ENCODE measurements at places on chromosomes 4 and X. TPM values are rescaled to one million over a fixed set of nuclear protein-coding genes. Genes with fewer than 3 reads are reported as not detected.

The CHRDL1 gene
- total RNA-seq, result 3.3 TPM

The DTHD1 gene
- total RNA-seq, result 0.09 TPM

DNA sequence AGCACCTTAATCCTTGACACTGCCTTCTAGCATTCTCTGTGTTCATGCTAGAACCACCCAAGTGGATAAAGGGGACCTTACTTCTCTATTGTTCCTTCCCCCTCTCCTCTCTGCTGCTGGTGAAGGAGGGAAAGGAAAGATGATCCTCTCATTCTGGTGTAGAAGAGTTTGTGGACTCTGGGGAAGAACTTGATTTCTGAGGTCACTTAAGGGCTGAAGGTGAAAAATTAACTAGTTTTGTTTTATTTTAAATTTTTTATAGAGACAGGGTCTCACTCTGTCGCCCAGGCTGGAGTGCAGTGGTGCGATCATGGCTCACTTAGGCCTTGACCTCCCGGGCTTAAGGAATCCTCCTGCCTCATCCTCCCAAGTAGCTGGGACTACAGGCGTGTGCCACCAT is 29.8 kb downstream of the SMS start:
- DNase-seq, result no peak
- no peaks in the 10 kb centered on the region for H3K27me3 ChIP-seq
- peaks cover 9% of the 10 kb centered on the region for H3K36me3 ChIP-seq
- no peak overlapping the region for H3K4me3 ChIP-seq
- peaks cover 3% of the 10 kb centered on the region for H3K4me1 ChIP-seq
- no peak overlapping the region for H3K27ac ChIP-seq

DNA sequence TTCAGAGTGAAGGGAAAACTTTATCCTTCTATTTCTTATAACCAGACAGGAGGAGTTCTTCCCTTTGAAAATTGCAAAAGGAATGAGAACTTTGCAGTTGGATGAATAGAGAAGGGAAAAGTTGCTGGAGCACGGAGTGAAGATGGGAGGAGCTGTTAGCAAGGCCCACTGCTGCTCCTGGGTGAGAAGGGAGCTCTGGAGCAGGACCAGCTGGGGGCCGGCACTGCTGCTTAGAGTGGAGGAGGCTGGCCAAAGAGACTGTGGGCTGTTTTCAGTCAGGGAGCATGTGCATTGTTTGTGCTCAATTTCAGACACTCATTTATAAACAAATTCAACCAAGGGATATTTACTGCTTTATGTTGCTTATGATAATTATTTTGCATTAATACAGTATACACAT is 164.2 kb downstream of the STIM2 start:
- H3K36me3 ChIP-seq, result peaks cover 17% of the 10 kb centered on the region
- no peak for DNase-seq
- no peaks in the 10 kb centered on the region for H3K4me1 ChIP-seq
- no peaks in the 10 kb centered on the region for H3K27me3 ChIP-seq

DNA sequence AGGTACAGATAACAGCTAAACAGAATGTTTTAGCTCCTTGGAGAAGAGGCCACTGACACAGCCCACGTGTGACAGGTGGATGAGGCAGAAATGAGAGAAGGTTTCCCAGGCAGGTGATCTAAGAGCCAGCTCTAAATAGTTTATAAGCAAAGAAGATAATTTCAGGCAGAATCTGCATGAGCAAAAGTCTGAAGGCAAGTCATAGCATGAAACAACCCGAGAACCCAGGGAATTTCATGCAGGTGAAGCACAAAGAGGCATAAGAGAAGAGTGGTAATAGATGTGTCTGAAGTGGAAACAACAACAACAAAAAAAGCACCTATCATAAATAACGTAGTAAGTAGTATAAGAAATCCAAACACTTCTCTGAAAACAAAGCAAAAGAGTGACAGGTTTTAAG is 275.8 kb upstream of the CPEB2 start:
- H3K4me1 ChIP-seq, result no peaks in the 10 kb centered on the region
- no peaks in the 10 kb centered on the region for H3K27me3 ChIP-seq
- H3K4me3 ChIP-seq, result no peak overlapping the region
- peak overlapping the region; percentile 68 for H3K27ac ChIP-seq

GRCh38 chr4:6492027-6492590 is 19.7 kb upstream of the PPP2R2C start:
- H3K36me3 ChIP-seq, result no peaks in the 10 kb centered on the region
- DNase-seq, result no peak
- H3K4me1 ChIP-seq, result no peaks in the 10 kb centered on the region
- no peak overlapping the region for H3K4me3 ChIP-seq
- no peaks in the 10 kb centered on the region for H3K27me3 ChIP-seq

DNA sequence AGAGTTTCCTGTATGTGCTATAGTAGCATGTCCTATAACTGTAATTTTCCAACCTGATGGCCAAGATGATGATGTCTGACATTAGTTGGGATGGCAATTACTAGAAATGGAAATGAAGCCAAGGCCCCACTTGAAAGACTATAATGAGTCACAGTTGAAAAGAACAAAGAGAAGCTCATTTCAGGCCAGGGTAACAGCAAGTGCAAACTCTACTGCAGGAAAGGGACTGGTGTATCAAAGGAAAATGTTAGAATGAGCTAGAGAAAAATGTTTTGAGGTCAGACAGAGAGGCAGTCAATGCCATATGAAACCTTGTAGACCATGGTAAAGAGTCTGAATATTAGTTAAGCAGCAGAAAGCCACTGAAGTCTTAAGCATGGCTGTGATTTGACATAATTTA is 146.2 kb upstream of the SH3RF1 start:
- no peak for DNase-seq
- no peaks in the 10 kb centered on the region for H3K27me3 ChIP-seq
- peaks cover under 1% of the 10 kb centered on the region for H3K36me3 ChIP-seq

DNA sequence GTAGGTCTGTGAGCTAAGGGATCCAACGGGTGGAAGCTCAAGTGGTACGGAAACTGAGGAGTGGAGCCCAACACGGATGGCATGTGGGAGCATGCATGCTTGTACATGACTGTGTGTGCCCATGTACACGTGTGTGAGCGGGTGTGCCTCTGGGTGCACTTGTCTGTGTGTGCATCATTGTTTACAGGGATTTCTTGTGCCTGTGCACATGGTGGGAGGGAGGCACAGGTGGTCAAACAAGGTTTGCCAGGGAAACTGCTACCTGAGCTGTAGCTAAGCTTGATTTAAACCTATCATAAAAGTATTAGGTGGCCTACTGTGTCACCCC is 122.5 kb upstream of the MAMLD1 start:
- DNase-seq, result no peak
- H3K27ac ChIP-seq, result no peak overlapping the region
- H3K36me3 ChIP-seq, result no peaks in the 10 kb centered on the region
- H3K27me3 ChIP-seq, result no peaks in the 10 kb centered on the region

DNA sequence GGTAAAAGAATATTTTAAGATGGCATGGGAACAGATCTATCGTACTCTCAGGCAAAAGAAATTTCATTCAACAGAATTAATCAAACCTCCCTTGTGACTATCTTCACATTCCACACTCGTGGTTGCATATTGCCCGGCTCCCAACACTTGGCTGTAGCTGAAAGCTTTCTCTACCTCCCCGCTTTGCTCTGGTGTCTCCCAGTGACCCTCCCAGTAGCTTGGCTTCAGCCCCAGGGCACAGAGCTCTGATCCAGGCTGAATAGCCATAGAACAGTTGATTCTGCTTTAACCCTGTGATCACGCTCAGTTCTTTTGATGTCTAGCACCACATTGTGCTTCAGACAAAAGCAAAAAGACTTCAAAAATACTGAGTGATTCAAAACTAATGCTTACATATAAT is 24.6 kb downstream of the SLC7A11 start:
- H3K27me3 ChIP-seq, result no peaks in the 10 kb centered on the region
- H3K4me3 ChIP-seq, result no peak overlapping the region
- no peaks in the 10 kb centered on the region for H3K36me3 ChIP-seq

DNA sequence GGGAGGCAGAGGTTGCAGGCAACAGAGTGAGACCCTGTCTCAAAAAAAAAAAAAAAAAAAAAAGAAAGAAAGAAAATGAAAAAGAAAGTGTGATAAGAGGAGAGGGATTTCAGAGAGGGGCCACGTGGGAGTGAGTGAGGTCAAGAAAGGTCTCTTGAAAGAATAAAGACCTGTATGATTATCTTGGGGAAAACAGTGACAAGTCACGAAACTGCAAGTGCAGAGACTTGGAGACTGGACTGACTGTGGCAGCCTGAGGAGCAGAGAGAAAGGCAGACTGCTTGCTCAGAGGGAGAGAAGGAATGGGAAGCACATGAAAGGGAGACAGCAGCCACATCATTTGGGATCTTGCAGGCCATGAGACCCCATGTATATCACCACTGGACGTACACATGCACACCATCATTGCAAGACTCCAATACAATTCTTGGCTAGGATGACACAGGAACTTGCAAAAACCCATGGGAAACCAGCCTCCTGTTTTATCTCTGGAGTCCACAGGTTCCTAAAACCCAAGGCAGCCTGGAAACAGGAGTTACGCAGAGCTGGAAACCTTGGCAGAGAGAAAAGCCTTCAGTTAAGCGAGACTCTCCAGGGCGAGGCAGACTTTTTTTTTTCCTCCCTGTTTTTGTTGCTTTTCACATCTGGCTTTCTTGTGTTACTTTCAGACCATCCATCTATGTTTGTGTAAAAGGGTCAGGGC is 207.0 kb upstream of the TBL1X start:
- no peaks in the 10 kb centered on the region for H3K4me1 ChIP-seq
- no peak overlapping the region for H3K27ac ChIP-seq
- no peak overlapping the region for H3K4me3 ChIP-seq
- no peak for DNase-seq

GRCh38 chrX:130051176-130051845 is 59.0 kb downstream of the ELF4 start:
- H3K27me3 ChIP-seq, result no peaks in the 10 kb centered on the region
- no peak overlapping the region for H3K4me3 ChIP-seq
- no peak overlapping the region for H3K27ac ChIP-seq

GRCh38 chr4:27807207-27807606 is 946.6 kb downstream of the STIM2 start:
- H3K27ac ChIP-seq, result no peak overlapping the region
- no peak for DNase-seq
- H3K4me1 ChIP-seq, result no peaks in the 10 kb centered on the region
- H3K27me3 ChIP-seq, result no peaks in the 10 kb centered on the region
